Foreskin melanocyte (primary cell): ENCODE measurements at places on chromosomes 7 and 10.
A peak's percentile ranks its signal among the peaks of the same experiment; 100 is the strongest.

- DNase-seq, result peak; percentile 86
Measured at GRCh38 chr7:96321031-96321657, 754 bp downstream of the SLC25A13 start.

DNA sequence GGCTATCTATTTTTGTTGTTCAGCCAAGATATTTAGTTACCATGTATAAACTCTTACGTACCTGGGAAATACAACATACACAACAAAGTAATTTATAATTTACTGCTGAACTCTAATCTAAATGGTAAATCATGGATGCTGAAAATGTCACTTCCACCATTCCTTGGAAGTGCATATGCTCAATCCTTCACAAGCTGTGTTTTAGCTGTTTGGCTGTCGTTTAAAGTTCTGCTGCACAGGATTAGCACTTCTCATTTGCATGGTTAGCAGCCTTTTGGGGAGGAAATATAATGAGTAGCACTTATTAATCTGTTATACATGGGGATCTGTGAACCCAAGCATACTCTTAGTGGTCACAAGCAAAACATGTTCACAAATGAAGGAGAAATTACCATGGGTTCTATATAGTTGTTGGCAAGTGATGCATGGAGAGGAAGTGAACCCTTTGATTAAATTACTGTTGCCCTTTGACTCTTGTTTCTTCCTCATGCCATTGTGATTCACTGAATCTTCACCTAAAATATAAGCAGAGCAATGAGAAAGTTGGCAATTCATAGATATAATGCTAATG, 18.5 kb downstream of the PIK3CG start:
- DNase-seq, result no peak

DNA sequence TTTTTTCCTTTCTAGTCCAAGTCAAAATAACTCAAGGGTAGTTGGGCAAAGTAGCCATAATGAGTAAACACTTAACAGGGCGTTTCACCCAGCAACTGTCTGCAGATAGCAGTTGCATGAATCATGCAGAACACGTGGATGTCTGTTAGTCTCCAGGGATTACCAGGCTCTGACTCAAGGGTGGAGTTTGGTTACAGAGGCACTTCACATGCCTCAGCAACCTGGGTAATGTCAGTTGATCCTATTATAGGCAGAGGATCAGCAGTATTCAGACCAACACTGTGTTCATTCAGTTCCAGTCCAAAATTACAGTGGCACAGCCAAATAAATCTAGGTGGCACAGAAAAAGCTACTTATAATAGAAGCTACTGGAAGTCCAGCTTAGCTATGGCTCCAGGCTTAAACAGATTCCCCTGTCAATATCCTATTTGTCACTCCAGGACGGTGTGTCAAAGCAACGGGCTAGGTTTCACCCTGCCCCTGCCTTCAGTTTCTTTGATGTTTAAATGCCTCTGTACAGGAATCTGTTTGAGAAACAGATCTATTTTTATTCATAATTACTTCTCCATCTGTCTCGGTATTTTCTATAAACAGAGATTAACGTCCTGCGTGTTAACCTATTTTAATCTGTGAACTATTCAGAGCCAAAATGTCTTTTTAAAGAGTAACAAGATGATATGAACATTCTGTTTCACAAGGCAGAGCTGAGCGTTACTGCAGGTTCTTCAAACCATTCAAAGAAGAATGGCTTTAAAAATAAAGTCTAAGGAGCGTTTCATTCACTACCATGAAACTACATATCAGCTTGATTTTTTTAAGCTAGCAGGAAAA, 162.6 kb upstream of the AKR1E2 start:
- peak; percentile 93 for DNase-seq

GRCh38 chr7:149226840-149227494, 12.5 kb upstream of the ZNF212 start:
- no peak for DNase-seq

- no peak for DNase-seq
Measured at GRCh38 chr10:101843032-101844021, at the start of gene KCNIP2. Gene KCNIP2 (minus strand): TSS chr10:101843800. CDS start chr10:101843568, 232 bp downstream.

DNA sequence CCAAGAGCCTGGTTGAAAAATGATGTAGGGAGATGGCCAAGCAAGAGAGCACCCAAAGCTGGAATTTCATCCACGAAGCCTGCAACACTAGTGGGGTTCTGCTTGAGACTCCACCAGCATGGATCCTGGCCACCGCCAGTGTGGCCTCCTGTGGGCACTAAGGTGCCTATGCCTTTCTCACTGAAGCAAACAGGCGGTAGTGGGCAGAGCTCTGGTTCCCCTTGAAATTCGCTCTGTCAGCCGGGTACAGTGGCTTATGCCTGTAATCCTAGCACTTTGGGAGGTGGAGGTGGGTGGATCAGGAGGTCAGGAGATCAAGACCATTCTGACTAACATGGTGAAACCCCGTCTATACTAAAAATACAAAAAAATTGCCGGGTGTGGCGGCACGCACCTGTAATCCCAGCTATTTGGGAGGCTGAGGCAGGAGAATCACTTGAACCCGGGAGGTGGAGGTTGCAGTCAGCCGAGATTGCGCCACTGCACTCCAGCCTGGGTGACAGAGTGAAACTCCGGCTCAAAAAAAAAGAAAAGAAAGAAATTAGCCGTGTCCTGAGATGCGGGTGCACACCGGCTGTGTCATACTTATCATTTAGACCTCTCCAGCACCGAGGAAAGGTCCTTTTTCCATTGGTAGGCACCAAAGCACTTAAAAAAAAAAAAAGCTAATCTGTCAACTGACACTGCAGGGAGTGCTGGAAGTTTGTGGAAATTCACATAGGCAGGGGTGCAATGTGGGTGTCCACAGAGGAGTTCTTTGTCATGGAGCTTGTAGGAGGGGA, 28.3 kb downstream of the CCM2 start:
- no peak for DNase-seq

GRCh38 chr10:96578633-96579032, 8.2 kb downstream of the TM9SF3 start:
- no peak for DNase-seq

DNA sequence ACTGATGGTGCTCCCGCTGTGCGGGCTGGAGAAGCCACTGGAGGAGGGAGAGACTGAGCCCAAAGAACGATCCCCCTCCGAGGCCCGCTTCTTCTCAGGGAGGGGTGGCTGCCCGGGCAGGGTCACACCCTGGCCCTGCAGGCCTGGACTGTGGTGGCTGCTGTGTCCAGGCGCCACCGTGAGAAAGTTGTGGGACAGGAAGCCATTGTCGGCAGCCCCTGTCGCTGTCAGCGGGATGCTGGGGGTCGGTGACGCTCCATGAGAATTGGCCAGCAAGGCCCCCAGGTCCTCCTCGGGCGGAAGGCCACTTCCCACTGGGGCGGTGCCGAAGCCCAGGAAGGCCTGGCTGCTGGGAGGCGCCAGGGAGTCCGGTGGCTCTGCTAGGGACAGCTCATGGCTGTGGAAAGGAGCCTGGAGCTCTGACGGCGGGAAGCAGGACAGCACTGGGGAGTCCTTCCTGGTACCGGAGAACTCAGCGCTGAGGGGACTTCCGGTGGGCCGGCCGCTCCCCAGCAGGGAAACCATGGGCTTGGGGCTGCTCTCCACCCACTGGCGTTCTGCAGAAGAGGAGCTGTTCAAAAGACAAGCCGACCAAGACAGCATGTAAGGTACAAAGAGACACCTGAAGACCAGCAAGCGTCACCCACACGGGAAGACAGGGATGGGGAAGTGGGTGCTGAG, 278.8 kb downstream of the TNS3 start:
- no peak for DNase-seq

- no peak for DNase-seq
Measured at GRCh38 chr10:97463363-97464132, 17.6 kb downstream of the ZDHHC16 start.

DNA sequence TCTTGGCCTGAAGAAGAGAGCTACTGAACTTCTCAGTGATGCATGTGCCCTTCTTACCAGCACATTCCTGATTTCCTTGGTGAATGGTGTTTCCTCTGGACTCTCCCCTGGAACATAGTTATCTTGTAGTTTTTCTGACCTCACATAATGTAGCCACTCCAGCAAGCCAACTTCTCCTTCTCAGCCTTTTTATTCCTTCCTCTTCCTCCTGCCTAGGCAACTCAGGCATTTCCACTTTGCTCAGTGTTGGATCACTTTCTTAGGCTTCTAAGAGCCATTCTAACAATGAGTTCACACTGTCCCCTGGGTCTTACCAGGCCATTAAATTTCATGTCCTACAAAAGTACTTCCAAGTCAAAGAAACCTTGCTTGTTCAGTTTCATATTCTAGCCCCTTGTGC, 3.6 kb upstream of the PTTG1IP2 start:
- DNase-seq, result no peak

DNA sequence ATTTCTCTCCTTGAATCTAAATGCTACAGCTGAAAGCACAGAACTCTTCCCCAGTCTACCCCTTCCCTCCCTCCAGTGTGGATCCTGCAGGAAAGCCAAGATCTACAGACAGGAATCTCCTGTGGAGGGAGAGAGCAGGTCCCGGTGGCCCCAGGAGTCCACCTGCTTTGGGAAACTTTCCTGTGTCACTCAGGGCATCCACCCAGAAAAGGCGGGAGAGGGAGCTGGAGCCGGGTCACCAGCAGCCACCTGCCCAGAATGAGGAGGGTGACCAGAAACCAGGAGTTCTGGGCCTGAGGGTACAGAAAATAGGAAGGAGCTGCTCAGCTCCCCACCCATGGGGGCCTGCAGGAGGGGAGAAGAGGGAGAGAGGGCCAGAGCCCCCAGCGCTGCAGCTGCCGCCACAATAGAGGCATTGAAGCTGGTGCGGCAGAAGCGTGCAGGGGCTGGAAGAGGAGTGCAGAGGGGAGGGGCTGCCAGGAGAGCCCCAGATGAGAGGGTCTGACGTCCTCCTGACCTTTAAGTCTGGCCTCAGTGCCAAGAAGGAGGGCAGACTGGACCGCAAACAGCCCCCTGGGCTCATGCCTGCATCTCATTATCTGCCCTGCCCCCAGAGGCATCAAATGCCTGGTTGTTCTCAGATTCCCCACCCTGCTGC, 56.3 kb upstream of the TMEM72 start:
- DNase-seq, result peak; percentile 81

GRCh38 chr10:17502814-17503213, 48.4 kb upstream of the ST8SIA6 start:
- DNase-seq, result no peak

DNA sequence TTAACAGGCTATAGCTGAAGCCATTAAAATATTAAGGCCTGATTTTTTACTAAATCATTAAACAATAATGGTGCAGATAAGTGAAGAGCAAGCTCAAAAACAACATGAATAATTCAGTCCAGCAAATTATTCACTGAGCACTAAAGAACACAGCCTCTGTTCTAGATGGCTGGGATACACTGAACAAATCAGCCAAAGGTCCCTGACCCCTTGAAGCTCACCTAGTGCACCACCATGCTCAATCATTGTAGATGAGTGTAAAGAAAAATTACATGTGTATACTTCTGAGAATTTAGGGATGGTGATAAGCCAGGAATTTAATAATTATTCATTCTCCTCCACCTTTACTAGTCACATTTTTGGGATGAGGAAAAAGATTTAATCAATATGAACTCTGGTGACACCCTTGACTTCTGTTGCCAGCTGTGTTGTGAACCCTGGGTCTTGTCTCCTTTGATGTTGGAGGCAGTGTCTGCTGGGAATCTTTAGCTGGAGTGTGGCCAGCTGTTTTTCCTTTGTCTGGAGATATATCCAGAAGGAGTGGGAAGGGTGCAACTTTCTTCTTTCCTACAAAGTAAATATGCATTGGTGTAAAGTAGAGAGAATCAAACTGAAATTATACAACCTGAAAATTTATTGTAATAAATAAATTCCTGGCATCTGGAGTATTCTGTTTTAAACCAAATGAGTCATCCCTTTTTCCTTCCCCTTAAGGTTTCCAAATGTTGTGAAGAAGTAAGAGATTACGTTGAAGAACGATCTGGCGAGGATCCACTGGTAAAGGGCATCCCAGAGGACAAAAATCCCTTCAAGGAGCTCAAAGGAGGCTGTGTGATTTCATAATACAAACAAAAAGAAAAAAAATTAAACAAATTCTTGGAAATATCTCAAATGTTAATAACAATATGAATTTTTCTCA, 4.0 kb downstream of the GNGT1 start:
- no peak for DNase-seq

GRCh38 chr7:13860734-13861133, 128.7 kb downstream of the ETV1 start:
- peak; percentile 38 for DNase-seq

GRCh38 chr7:584122-584465, 64.4 kb upstream of the PDGFA start:
- DNase-seq, result no peak

DNA sequence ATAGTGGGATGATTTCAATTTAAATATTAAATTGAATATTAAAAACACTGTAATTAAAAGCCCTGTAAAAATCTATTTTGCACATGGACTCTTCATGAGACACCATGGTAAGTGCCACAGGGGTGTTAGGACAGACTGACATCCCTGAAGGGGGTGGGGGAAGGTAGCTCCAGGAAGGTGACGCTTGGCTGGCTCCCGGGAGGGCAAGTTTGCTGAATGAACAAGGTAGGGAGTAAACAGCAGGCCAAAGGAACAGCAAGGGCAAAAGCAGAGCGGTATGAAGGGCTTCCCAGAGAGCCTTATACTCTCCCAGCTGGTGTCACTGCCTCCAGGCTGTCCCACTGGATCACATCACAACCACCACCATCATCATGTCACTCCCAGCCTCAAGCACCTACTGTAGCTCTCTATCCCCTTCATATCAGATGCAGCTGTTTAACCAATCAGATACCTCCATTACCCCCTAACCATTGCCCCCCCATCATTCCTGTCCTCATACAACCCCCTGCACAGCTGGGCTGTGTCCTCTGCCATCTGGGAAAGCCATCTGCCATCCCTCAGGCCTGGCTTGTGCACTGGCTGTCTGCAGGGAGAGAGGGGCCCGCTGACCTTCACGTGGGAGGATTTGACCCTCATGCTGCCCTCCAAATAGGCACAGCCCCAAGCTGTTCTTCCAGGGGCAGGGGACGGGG, 19.5 kb downstream of the HSPA12A start:
- DNase-seq, result no peak

DNA sequence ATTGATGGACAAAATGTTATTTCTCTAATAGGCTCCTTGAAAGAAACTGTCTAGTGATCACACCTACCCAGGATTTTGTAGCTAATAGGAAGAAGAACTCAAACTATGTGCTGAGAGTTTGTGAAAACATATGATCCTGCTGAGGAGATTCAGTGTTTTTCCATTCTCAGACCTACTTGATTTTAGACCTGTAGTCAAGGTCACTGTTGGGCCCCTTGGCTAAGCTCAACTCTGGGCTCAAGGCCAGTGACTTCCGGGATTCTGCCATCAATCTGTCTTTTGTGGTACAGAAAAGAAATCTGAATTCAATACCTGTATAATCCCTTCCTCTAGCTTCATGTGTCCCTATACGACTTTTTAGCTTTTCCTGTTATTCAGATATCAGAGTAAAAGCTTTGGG, 79.7 kb upstream of the FERD3L start:
- DNase-seq, result no peak

DNA sequence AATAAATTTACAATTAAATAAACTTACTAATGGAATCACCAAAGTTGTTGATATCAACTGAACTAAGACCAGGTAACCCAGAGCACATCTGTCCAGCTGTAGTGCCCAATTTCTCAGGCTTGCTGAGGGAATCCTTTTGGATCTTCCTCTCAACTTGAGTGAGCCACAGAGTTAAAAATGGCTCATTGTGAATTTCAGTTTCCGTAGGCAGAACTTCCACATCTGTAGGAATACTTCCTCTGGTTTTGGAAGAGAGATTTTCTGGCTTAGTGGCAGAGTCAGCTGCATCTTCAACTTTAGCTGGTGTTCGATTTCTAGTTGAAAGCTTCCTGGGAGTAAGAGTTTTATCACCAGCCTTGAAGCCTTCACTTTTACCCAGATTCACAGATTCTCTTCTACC, 11.3 kb downstream of the MKI67 start:
- DNase-seq, result no peak
